ENCODE measurements at places on chromosomes 11 and 22.

GRCh38 chr11:33533386-33534052 lies 167.1 kb downstream of the C11orf91 start:
- no peak for DNase-seq

- DNase-seq: no peak
These were observed 6.3 kb upstream of the NDUFV1 start for GRCh38 chr11:67600324-67601029.

- peak; percentile 22 for DNase-seq
These were observed 563 bp downstream of the GATD1 start for GRCh38 chr11:776561-777287.

DNA sequence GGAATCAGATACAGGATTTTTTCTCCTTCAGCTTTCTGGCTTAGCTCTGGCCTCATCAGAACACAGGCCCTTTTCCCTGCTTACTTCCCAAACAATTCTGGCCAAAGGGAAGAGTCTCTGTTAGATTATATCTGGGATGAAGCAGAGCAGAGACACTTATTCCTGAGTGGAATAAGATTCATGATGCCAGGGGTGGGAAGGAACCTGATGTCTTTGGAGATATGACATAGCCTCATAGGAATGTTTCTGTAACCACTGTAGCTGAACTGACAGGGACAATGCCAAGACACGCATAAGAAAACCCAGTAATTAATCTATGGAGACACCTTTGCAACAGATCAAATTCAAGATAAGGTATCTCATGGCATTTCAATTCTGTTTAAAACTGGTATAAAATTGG lies 177.1 kb upstream of the RAG2 start:
- DNase-seq: no peak

- DNase-seq: no peak
These were observed 68.7 kb upstream of the WNT7B start for GRCh38 chr22:46045459-46046298.

DNA sequence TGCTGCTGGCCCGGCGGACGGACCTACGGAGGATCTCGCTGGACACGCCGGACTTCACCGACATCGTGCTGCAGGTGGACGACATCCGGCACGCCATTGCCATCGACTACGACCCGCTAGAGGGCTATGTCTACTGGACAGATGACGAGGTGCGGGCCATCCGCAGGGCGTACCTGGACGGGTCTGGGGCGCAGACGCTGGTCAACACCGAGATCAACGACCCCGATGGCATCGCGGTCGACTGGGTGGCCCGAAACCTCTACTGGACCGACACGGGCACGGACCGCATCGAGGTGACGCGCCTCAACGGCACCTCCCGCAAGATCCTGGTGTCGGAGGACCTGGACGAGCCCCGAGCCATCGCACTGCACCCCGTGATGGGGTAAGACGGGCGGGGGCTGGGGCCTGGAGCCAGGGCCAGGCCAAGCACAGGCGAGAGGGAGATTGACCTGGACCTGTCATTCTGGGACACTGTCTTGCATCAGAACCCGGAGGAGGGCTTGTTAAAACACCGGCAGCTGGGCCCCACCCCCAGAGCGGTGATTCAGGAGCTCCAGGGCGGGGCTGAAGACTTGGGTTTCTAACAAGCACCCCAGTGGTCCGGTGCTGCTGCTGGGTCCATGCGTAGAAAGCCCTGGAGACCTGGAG lies 74.1 kb downstream of the LRP5 start:
- DNase-seq: no peak

GRCh38 chr11:112760396-112761059 lies 200.7 kb upstream of the NCAM1 start:
- no peak for DNase-seq

DNA sequence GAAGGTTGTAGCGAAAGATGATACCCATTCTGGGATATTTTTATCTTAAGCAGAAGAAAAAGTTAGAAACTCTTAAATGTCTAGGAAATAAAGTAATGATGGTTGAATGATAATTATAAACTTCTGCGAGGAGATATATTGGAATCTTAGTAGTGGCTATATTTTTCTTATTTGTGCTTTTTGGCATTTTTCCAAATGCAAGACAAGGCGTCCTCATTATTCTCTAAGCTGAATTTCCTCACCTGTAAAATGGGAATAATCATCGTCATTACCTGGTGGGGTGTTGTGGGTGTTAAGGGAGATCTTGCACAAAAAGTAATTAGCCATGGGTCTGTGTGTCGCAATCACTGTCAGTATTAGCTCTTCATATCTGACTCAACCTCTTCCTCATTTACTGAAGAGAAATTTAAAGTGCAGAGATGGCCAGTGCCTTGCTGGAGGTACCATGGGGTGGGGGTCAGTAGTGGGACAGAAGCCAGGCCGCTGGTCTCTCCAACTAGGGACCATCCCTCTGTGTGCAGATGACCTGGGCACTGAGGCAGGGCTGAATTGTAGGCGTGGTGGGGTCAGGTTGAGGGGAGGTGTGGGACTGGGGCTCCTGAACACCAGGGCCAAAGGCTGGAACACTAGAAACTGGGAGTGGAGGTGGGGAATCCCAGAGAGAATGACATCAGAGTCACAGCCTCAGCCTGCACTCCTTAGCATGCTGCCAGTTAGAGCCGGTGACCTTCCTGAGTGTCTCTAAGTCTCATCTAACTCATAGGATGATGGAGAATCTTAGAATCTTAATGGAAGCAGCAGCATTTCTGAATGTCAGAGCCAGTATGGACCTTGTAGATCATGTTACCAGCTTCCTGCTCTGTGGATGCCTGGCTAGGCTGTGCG lies 4.1 kb downstream of the PITPNM1 start:
- no peak for DNase-seq

DNA sequence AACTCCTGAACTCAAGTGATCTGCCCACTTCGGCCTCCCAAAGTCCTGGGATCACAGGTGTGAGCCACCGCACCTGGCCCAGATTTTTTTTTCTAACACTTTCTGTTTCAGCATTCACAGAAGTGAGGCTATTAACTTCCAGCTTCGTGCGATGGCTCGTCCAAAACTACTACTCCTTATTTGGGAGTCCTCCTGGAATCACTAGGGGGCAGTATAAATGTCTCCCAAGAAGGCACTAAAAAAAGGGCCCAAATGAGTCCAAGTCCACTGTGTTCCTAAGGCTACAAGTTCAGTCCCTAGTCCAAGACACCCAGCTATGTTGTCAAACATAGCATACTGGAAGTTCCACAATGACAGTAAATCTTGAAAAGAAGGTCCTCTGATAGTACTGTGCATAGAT lies 63.2 kb upstream of the BIRC3 start:
- DNase-seq: no peak

DNA sequence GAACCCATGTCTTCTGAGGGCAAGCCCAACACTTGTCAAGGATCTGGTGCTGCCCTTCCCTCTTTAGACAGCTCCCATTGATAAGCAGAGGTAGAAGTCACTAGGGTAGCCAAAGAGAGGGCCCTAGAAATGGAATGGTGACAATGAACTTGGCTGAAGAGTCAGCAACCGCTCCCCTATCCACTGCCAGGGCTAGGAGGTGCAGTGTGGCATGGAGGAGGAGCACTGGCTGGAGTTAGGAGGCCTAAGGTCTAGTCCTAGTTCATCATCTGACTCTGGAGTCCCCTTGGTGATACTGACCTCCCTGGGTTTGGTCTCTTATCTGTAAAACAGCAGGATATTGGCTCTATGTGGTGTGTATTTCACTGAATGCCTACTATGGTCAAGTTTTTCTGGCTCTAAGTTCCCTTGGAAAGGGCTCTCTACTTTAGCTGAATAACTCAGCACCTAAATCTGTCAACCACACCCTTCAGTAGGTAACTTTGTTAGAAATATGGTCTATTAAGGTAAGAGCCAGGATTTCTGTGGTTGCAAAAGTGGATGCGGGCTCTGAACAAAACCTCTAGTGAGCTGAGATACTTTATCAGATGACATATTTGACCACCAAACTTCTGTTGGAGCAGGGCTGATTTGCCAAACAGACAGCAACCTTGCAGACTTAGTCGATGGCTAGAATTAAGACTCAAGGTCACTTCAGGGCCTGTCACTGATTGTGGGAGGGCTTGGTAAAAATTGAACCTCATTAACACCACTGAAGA lies 10.5 kb downstream of the TIMP3 start:
- no peak for DNase-seq

DNA sequence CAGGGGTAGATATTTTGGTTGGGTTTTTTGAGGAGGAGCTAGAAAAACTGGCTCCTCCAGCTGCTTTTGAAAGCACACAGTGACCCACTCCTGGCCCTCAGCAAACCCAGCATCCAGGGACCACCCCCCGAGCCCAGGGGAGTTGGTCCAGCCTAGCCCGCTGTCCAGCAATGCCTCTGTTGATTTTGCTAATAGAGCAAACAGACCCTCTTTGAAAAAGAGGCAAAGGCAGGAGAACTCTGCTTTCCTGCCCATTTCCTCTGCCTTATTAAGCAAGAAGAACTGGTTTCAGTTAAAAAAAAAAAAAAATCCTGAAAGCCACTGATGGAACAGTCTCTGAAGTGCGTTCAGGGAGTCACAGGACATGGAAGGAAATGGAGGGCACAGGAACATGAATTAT lies 25.3 kb downstream of the ABTB2 start:
- no peak for DNase-seq

- no peak for DNase-seq
These were observed 1234.7 kb downstream of the TBC1D22A start for GRCh38 chr22:47997052-47997590.

GRCh38 chr22:32222991-32223390 lies 18.1 kb upstream of the RFPL2 start:
- DNase-seq: no peak

DNA sequence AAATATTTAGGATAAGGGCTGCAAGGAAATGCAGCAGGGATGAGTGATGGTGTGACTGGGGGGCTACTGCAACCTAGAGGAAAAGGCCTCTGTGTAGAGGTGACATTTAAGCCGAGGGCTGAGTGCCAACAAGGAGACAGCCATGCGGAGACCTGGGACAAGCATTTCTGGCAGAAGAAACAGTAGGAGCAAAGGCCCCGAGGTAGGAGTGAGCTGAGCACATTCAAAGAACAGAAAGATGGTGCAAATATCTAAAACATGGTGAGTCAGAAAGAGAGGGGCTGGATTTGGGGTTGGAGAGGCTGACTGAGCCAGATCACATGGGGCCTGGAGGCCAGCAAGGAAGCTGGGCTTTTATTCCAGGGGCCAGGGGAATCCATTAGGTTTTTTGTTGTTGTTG lies 55.1 kb upstream of the INCENP start:
- DNase-seq: no peak

GRCh38 chr11:63841554-63841953 lies 2.6 kb downstream of the MARK2 start:
- DNase-seq: peak; percentile 29

DNA sequence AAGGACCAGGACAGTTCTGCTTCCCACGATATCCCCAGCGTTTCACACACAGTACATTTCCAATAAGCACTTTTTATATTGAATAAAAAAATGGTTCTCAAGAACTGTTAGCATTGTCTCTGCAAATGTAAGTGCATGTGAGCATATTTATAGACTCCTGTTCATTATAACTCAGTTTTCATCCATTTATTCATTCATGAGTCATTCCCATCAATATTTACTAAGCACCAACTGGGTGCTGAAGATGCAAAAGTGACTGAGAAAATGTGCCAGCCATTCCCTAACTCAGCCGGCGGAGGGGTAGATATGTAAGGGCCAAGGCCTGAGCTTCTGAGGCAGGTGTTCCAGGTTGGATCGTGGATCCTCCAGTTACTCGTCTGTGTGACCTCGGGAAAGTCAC lies 64.8 kb downstream of the CACNG2 start:
- no peak for DNase-seq

GRCh38 chr22:17814084-17814483 lies 39.8 kb upstream of the BID start:
- DNase-seq: no peak

- DNase-seq: no peak
These were observed 90.8 kb downstream of the LRRC32 start for GRCh38 chr11:76579752-76580151.

DNA sequence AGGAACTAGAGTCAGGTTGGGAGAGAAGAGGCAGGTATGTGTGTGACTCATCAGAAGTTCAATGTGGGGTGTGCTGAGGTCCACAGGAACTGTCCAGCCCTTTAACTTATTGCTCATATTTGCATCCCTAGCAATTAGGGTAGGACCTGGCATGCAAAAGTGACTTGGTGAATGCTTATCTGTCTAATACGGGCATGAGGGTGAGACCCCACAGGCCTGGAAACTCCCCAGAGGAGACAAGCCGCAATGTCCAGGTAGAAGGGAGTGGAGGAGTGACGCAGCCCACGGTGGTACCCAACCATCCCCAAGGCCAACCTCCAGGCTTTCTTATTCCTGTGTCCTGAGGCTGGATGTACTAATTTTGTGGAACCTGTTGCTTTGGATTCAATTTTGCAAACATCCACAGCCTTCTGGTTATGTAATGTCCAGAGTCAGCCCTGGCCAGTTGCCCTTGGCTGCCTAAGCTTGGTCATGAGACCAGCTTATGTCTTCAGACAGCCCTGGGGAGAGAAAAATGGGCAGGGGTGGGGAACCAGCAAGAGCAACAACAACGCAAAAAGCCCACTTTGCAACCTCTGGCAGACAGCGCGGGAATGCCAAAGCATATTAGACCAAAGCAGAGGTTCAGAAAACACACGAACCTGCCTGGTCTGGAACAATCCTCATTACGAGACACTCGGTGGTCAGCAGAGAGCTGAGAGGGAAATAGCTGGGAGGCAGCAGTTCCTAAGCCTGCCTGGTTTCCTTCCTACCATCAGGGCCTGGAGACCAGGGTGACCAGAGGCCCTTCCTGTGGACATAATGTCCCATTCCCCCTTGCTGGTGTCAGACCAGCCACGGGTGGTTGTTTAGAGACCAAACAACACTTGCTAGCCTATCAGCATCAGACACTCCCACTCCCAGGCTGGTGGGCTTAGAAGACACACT lies 49.3 kb downstream of the TIMP3 start:
- DNase-seq: no peak

DNA sequence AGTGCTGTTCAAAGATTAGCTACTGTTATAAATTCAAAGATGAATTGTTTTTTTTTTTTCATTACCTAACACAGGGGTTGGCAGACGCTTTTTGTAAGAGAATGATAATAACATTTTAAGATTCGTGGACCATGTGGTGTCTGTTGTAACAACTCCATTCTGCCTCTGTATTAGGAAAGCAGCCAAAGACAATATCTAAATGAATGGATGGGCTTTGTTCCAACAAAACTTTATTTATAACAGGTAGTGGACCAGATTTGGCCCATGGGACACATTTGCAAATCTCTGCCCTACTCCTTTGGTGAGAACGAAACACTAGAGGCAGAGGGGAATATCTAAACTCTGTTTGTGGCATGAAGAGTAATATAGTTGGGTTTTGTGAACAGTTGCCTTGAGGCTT lies 83.6 kb upstream of the BLID start:
- DNase-seq: no peak

GRCh38 chr11:30568931-30569330 lies 17.2 kb downstream of the MPPED2 start:
- no peak for DNase-seq

GRCh38 chr11:117453886-117454563 lies 126.4 kb downstream of the CEP164 start:
- DNase-seq: no peak
